ENCODE measurements at places on chromosomes 1 and 21.

DNA sequence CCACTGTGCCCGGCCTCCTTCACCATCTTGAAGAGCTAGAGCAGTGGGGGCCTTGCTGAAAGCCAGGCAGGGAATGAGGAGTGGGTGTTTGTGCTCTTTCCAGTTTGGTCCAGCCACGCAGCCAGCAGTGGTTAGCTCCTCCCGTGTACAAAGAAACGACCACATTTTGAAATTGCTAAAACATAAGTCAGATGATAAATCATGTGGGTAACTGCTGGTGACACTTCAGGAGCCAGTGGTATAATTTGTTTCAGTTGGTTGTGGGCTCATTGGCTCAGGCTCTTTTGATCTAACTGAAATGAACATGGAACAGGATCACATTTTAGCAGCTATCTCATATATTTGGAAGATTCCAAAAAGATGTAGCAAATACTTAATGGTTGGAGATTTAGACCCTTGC lies 87.6 kb downstream of the MTR start:
- no peak for DNase-seq

GRCh38 chr21:19785941-19786340 lies 1212.3 kb upstream of the NCAM2 start:
- no peak for DNase-seq

DNA sequence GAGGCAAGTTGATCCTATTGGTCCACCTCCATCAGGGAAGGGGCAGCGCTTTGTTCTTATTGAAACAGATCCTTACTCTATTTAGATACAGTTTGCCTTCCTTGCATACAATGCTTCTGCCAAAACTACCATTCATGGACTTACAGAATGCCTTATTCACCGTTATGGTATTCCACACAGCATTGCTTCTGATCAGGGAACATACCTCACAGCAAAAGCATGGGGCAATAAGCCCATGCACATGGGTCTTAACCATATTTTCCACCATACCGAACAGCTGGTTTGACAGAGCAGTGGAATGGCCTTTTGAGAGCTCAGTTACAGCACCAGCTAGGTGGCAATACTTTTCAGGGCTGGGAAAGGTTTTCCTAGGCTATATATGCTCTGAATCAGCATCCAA lies 544.8 kb upstream of the ADGRL4 start:
- no peak for DNase-seq

- no peak for DNase-seq
These were observed 72.8 kb upstream of the COX20 start for GRCh38 chr1:244762629-244763028.

- no peak for DNase-seq
These were observed 33.4 kb downstream of the LRRC53 start for GRCh38 chr1:74478979-74479378.

- DNase-seq = no peak
These were observed 1.5 kb downstream of the MRAP start for GRCh38 chr21:32300117-32300681.

- DNase-seq = peak; percentile 44
These were observed 25.1 kb downstream of the SHCBP1L start for GRCh38 chr1:182927693-182928433.

GRCh38 chr1:89611721-89612120 lies 21.2 kb upstream of the LRRC8C start:
- no peak for DNase-seq

DNA sequence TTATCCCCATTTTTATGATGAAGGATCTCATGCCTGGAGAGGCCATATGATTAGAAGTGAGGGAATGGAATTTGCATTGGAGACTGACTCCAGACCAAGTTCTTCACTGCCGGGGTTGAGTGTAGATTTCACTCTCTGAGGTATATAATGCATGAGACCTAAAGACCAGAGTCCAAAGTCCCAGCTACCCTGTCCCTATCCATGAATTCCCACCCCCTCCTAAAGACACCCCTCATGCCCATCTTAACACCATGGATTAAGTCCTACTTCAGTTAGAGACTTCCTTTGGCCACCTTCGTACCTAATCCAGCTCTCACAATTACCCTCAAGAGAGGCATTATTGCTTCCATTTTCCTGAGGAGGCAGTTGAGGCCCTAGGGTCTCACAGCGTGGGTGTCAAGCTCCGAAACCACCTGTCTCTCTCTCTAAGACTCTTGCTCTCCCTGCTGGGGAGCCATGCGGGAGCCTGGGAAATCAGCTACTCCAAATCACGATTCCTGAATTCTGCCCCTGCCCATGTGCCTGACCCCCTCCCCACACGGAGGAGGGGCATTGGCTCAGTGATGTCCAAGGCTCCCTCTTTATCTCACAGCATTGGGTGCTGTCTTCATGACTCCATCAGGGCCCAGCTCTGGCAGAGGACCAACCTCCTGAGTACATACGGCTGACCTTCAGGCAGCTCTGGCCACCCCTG lies 11.7 kb upstream of the FOXO6 start:
- DNase-seq = no peak

GRCh38 chr1:24127134-24127800 lies 15.3 kb upstream of the MYOM3 start:
- DNase-seq = no peak

GRCh38 chr1:58999676-59000075 lies 215.8 kb upstream of the JUN start:
- DNase-seq = peak; percentile 36

Measured in OCI-M1 (cell line).